ACHN (cell line): ENCODE measurements at places on chromosomes 3 and 15.

DNA sequence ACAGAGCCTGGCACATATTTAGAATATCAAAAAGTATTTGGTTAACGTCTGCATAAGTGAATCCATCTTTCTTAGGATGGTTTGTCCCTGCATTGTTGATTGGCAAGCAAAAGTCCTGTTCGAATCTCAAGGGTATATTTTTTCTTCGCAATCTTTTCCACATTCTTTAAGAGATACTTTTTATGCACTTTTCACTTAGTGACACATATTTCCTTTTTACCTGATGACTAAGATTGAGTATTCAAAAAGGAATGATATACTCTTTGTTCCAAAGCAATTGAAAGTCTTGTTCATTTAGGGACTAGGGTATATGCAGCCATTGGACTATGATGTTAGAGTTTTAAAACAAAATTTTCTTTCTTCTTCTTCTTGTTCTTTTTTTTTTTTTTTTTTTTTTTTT, 349.9 kb downstream of the NLGN1 start:
- DNase-seq = no peak

DNA sequence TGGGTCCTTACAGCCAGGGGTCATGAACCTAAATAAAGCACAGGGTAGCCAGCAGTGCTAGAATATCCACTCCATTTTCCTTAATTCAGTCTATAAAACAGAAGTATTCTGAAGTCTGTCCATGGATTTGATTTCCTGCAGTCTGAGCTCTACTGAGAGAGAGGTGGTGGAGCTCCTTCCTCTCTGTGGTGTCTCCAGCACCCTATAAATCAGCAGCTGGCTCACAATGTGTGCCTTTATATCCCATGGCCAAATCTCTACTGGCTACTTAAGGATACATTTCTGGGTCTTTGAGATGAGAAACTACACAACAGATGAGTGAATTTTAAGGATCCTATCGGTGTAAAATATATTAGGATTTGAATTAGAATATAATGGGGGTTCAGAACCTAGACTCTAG, 339.9 kb upstream of the RBMS3 start:
- DNase-seq = no peak

GRCh38 chr3:43296565-43296964, 10.2 kb downstream of the SNRK start:
- DNase-seq = no peak

- DNase-seq = no peak
Observed at GRCh38 chr3:3141939-3142338, 15.2 kb downstream of the TRNT1 start.

GRCh38 chr15:54424171-54424570, 445.9 kb downstream of the UNC13C start:
- no peak for DNase-seq

DNA sequence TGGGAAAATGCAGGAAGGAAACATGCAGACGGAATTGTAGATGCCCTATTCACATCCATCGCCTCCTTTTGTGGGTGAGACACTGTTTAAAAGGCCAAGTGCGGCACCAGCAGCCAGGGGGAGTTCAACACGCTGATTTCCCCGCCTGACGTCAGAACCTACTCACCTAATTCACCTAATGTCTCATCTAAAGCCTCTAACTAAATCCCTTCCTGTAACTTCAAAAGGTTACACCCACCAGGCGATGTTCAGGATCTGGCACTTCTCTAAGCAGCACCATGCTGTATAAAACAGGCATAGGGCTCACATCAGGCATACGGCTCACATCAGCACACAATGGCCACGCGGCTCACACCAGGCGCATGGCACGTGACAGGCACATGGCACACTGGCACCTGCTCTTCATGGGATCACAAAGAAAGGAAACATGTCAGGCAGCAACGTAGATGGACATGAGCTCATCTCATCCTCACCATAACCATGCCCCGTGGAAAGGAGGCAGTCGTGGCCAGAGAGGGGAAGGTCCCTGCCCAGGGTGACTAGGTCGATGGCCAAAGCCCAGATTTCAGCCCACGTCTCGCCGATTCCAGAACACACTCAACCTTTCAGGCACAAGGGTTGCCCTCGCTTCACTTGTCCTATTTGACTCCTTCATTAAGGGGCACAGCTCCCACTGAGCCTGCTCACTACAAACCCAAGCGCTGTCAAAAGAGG, 21.7 kb downstream of the XXYLT1 start:
- DNase-seq = no peak

GRCh38 chr3:43753741-43754715, 63.3 kb downstream of the ABHD5 start:
- peak; percentile 32 for DNase-seq

GRCh38 chr15:59443341-59444072, 5.5 kb downstream of the FAM81A start:
- no peak for DNase-seq

- no peak for DNase-seq
Observed at GRCh38 chr15:26433818-26434217, 339.0 kb downstream of the GABRB3 start.

GRCh38 chr15:97866959-97867358, 93.5 kb upstream of the ARRDC4 start:
- no peak for DNase-seq

DNA sequence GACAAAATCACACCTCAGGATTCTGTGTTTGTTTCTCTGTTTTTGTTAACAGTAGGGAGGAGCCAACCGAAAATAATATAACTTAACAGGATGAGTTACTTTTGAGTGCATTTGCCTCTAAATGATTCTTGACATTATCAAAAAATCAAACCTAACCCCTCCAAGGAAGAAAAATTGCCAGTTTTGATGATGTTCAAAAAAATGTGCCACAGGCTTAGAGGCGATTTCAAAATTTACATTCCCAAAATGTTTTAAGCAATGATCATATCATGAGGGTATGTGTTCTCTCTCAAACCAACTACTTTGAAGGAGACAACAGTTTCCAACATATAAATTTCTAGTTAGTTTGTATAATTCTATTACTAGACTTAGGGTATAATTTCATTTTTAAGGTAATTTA, 6.7 kb downstream of the VGLL3 start:
- DNase-seq = no peak

GRCh38 chr3:72344236-72344635, 504.0 kb downstream of the SHQ1 start:
- no peak for DNase-seq

- DNase-seq = no peak
Observed at GRCh38 chr15:61243983-61244593, 15.0 kb upstream of the RORA start.

DNA sequence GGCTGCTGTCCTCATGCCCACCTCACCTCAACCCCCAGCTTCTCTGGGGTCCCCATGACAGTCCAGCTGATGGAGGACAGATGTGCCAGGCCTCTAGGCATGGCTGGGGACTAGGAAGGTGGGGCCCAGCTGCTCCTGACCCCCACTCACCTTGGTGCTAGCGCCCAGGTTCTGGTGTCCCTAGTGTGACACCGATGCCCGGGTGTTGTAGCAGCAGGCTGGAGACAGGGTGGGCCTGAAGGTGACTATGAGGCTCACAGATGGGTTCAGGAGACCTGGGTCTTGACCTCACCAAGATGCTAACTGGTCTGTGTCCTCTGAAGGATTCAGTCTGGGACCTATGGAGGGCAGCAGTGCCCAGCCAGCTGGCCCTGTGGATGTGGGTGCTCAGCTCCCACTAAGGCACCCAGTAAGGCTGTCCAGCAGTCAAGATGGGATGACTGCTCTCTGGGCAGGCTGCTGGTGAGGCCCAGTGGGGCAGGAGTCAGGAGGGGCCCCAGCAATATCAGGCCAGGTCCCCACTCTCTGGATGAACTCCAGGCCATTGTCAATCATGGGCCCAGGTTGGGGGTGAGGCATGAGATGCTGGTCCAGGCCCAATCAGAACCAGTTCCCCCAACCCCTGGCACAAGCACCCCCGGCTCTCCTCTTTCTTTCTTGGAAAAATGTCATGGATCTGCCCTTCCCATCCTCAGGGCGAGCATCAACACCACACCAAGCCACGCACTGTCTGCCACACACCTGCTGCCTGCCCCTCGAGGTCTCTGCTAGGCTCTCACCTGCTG, 33.0 kb downstream of the ALDH1L1 start:
- DNase-seq = no peak

- no peak for DNase-seq
Observed at GRCh38 chr3:28860307-28860706, 420.6 kb upstream of the RBMS3 start.

DNA sequence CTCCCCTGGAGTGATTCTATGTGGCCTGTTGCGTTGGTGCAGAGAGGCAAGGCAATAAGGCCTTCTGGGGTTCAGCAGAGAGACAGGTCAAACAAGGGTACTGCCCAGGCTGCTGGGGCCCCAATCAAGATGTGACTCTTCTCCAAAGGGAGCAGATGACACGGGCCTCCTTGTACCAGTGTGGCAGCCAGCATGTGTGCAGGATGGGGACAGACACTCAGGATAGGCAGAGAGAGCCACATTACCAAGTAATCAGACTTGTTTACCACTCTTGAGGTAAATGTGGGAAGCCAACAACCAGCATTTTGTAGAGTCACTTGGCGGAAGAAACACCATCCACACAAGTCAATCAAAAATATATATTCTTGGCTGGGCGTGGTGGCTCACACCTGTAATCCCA, 95.3 kb upstream of the DLG1 start:
- DNase-seq = peak; percentile 3

DNA sequence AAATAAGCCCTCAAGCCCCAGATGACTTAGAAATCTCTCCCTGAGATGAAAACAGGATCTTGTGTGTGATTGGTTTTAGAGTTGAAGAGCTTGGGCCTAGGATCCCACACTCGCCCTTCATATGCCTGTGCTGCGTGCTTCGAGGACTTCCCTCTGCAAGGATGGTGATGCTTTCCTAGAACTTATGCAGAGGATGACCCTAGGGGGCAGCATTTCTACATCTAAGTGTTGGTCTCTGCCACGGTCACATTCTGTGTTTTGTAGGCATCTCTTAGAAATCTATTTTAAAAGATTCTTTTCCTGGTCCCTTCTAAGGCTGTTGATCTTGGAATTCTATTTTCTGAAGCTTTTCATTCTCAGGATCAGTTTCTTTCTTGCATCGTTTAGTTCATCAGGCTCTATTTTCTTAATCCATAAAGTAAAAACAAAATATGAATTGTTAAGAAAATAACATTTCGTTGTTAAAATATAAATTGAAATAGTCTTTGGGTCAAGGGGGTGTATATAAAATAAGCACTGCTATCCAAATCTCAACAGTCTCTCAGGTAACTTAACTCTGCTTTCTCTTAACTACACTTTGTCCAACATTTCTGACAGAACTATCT, 45.7 kb downstream of the WDR76 start:
- DNase-seq = peak; percentile 67

DNA sequence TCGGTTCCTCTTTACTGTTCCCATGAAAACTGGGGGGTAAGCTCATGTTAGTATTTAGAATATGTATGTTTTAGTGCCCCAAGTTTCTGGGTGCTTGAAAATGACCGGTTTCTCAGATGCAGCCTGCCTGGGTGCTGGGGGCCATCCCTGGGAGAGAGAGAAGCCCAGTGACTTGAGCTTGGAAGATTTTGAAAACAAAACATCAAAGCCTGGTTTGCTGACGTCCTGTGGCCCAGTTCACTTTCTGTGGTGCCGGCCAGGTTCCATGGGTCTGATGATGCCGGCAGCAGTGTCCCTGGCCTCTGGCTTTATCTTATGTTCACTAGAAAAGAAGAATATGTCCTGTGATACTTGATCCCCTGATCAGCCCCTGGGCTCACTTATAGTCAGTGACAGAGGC, 17.1 kb downstream of the APBA2 start:
- no peak for DNase-seq

GRCh38 chr15:69400850-69401249, 13.3 kb upstream of the KIF23 start:
- DNase-seq = no peak

- DNase-seq = no peak
Observed at GRCh38 chr3:138336454-138336999, 6.9 kb upstream of the NME9 start.

DNA sequence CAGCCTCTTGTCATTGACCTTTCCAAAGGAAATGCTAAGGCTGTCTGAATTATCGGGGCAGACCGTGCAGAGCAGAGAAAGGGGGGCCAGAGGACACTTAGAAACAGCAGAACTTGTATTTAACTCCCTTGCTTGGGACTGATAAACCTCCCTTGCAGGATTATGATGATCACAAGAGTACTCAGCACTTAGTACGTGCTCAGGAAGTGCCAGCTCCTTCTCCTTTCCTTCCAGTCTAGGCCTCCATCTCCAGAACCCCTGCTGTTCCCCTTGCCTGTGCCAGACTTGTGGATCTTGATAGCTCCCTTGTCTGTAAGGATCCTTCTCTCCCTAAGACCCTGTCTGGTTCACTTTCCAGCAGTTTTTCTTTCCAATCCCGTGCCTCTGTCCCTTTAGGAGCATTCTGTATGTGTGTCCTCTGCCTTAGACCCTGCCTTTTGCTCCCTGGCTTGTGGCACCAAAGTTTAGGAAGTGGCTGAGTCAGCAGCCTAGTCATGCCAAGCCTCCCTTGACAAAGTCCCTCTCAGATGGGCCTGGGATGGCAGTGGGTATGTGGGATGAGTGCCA, 747 bp downstream of the SORD start:
- DNase-seq = peak; percentile 19
